CD8-positive, alpha-beta memory T cell (primary cell): ENCODE measurements at places on chromosomes 2 and 18. TPM values are rescaled to one million over a fixed set of nuclear protein-coding genes. Genes with fewer than 3 reads are reported as not detected.

Gene INSIG2
- 22.1 TPM for polyA plus RNA-seq

Gene NT5DC4
- polyA plus RNA-seq = not detected

Gene ITPRID2
- 3.4 TPM for polyA plus RNA-seq

DNA sequence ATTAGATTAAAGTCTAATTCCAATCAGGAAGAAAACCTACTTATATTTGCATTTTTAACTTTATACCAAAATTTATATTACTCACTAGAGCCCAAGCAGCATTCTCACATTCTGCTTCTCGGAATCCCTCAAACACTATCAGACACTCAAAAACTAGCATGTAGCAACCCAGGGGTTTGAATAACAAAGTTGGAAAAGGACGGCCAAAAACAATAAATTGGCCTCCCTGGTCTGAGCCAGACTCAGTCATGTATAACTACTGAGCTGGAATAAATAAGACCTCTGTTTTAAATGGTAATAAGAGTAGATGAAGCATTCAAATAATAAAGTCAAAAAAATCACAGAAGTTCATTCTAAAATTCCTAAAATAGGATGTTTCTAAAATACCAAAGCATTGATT lies 290.9 kb downstream of the IRS1 start:
- no peak for DNase-seq

GRCh38 chr2:43397411-43397810 lies 171.0 kb upstream of the ZFP36L2 start:
- DNase-seq = no peak

DNA sequence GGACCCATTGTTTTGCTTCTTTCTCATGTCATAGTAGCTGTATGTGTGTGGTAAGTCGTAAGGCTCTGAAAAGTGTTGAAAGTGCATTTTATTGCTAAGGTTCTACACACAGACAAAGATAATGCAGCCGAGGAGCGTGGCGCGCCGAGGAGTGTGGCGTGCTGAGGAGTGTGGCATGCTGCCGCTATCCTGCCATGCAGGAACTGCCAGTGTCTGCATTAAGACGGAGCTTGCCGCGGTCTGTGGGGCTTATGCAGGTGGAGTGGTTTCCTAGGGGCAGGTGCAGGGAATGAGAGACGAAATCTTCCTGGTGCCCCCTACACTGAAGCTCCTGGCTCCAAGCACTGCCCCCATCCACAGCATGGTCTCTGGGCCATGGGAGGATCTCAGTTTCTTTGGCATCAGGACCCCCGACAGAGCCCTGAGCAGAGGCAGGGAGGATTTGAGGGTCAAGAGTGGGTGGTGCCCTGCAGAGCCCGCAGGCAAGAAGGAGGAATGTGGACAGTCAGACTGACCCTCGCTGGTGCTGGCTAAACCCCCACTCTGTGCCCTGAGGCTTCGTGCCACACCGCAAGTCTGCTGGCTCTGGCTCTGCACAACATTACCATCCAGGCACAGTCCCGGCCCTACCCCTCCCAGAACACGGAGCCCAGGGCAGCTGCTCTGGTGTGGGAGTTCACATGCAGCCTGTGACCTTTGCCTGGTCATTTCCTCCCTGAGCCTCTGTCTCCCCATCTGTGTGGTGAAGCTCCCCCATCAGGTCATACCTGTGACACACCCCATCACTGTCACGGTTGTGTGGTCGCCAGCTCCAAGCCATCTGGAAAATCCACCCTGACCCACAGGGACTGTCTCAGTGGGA lies 3.2 kb downstream of the SNED1 start:
- DNase-seq = no peak

DNA sequence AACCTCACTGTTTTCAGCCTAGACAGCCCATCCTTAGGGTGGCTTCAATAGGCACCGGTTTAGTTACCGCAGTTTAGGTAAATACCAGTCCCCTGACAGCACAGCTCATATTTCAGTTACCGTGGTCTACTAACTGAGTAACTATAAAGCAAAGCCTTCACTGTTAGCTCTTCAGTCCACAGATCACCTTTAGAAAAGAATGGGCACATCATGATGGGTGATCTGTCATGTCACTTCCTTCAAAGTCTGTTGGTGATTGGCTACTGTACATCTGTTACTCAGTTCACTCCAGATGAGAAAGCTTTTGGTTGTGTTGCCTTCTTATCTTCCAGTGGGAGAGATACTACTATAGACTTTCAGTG lies 21.0 kb downstream of the SLC20A1 start:
- no peak for DNase-seq

DNA sequence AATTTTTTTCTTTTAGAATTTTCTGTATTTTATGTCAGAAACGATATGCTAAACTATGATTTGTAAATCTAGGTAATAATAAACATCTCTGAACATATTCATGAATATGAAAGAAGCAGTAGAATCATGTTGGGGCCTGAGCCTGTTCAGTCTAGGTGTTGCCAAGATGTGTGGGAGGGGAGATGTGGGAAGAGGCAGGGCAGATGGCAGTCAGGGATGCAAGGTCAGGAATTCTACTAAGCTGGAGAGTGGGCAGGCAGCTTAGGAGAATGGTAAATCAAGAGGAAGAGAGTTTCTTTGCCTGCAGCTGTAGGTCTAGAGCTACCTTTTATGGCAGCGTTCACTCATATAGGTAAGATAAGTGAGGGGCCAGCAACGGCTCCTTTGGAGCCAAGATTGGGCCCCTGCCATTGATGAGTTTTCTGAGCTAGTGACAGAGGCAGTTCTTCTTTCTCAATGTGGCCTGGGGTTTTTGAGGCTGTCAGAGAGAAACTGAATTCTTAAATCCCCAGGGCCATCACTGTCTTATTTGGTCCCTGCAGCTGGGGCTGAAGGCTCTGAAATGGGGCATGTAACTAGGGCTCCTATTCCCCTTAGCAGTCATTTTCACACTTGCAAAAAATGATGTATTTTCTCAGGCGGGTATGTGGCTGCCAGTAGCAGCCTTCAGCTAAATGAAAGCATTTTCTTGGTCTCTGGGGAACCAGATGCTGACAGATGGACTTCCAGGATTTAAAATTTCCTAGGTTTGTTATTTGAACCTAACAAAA lies 232.8 kb downstream of the PIK3C3 start:
- no peak for DNase-seq

Gene RIOK3
- 41.6 TPM for polyA plus RNA-seq

Gene TUBA4B
- polyA plus RNA-seq = not detected

DNA sequence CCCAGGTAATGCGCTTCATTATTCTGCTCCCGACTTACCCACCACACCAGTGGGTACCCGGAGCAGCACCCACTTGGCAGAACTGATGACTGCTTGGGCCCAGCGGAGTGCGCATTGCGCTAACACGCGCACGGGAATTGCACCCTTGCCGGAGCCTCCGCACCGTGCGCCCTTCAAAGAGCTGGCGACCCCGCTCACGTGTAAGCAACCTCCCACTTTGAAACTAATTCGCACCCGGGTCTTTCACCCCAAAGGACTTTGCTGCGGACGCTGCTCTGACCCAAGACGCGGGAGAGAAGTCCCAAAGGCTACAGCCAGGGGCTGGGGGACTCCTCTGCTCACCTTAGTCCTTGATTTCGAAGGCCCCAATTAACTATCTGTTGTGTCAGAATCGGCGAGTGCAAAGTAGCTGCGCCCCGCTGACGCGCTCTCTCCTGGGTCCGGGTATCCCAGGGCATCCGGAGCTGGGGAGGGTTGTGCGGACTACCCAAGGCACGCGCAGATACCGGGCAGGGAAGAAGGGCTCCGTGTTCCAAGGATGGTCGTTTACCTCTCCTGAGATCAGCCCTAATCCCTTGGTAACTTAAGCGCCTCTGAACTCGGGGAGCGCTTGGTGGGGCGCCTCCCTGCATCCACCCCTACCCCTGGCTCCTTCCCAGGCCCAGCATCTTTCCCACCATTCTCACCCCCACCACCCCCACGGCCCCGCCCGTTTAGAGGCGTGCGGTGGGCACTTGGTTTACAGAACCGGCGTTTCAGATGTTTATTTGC lies 13.1 kb upstream of the SATB2 start:
- no peak for DNase-seq

Gene CMPK2
- polyA plus RNA-seq = 10.9 TPM

GRCh38 chr2:45459860-45460259 lies 151.2 kb downstream of the SRBD1 start:
- DNase-seq = no peak

Gene ALK
- not detected for polyA plus RNA-seq

GRCh38 chr2:190446193-190446592 lies 38.0 kb downstream of the MFSD6 start:
- no peak for DNase-seq

DNA sequence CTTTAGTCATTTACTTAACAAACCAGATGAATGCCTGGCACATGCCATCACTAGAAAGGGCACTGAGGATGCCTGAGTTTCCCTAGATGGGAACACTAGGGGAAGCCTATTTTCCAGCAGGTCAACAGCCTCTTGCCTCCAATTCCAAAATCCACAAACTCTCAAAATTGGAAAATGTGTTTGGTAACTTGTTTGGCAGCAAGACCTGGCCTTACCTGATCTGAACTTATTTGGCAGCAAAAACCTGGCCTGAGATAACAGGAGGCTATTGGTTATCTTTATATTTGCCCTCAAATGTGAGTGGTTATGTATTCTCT lies 2.6 kb downstream of the LIPG start:
- no peak for DNase-seq

Gene CDK5R2
- not detected for polyA plus RNA-seq

DNA sequence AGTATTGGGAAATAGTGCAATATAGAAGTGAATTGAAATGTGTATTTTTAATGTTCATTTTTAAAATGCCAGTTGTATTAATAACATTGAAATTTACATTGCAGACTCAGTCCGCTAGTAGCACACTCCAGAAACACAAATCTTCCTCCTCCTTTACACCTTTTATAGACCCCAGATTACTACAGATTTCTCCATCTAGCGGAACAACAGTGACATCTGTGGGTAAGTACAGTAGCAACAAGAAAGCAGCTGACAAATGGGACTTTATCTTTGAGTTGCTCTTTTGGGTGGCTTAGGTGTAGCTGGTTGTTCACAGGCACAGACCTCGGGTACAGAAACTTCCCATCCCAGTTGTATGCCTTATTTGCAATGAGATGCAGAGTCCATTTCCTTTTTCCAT lies 118.2 kb upstream of the IL1R2 start:
- DNase-seq = no peak

- peak; percentile 53 for DNase-seq
These were observed 31.4 kb downstream of the FOSL2 start for GRCh38 chr2:28423856-28424605.

DNA sequence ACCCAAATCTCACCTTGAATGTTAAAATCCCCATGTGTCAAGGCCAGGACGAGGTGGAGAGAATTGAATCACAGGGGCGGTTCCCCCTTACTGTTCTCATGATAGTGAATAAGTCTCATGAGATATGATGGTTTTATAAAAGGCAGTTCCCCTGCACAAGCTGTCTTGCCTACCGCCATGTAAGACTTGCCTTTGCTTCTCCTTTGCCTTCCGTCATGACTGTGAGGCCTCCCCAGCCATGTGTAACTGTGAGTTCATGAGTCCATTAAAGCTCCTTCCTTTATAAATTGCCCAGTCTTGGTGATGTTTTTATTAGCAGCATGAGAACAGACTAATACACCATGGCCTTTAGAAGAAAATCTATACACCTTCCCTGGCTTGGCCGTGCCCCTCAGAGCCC lies 7.4 kb upstream of the MBP start:
- no peak for DNase-seq

DNA sequence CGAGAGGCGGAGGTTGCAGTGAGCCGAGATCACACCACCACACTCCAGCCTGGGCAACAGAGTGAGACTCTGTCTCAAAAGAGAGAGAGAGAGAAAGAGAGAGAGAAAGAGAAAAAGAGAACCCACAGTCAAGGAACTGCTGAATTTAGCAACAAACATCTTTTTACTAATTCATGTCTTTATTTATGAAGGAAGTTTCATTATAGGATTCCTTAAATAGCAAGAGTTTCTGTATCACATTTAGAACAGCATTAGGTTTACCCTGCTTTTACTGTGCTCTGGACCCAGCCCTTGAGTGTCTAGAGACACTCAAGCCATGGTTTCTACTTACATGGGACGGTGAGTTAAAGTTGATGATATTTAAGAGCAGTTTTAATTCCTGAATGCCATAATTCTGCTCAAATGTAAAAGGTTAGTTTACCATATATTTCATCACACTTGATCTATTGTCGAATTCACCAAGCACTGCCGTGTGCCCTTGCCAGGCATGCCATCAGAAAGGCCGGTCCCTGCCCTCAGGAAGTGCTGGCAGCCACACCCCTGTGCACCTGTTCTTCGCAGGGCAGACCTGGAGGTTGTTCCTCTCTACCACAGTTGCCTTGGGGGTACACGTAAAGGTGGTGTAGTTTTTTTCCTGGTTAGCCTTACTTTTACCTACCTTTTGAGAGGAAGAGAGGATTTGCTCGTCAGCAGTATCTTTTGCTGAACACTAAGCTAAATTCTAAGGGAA lies 153.3 kb downstream of the LDLRAD4 start:
- DNase-seq = no peak

Gene CCDC150
- 0.07 TPM for polyA plus RNA-seq

DNA sequence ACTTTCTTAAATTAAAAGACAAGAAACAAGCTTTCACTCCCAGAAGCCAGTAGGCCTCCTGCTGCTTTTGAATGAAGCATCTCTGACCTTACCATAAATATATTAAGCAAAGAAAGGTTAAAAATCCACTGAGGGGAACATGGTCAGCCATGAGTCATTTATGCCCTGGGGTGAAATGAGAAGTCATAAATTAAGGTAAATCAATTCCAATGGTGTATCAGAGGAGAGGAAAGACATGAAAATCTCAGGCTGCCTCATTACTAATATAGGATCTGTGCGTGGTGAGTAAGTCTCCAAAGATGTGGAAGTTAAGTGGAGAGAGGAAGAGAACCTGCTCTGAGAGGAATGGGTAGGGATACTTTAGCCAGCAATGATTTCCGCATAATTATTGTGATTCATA lies 292.3 kb upstream of the CHAC2 start:
- DNase-seq = no peak

DNA sequence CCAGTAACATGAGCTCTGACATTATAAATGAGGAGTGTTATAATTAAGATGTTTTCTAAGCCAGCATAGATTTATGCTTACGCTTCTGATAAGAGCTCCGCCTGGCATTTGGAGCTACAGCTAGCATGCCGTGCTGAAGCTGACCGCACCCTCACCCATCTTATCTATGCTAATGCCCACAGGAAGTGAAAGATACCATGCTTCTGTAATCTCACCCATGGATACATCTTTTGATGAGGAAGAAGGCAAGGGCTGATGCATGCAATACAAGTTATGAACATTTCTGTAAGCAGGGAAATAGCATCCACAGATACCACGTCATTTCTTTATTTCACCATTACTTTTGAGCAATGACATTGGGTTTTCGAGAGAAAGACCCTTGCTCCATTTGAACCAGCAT lies 82.3 kb downstream of the ARL4C start:
- no peak for DNase-seq

DNA sequence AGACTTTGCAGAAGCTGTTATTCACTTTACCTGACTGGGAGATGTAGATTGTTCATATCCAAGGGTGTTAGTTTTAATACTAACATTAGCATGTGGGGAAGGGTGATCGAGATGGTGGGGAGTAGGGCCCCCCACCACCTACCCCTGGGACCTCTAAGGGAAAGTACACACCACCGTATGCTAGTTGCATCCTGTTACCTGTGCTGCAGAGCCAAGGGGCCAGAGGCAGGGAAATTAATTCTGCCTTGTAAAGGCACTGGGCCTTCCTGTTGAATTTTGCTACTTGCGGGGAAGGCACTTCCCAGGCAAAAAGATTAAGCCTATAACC lies 9.0 kb downstream of the STEAP3 start:
- DNase-seq = no peak

Gene HMSD
- polyA plus RNA-seq = not detected

Gene CCDC178
- polyA plus RNA-seq = not detected

Gene LBX2
- not detected for polyA plus RNA-seq

- DNase-seq = no peak
These were observed 149.3 kb upstream of the ALPP start for GRCh38 chr2:232228971-232229894.

- no peak for DNase-seq
These were observed 7.8 kb upstream of the LRRTM1 start for GRCh38 chr2:80312282-80312839.
